Stimulated activated CD8-positive, alpha-beta memory T cell treated with anti-CD3 and anti-CD28 coated beads, Interleukin-4, amount 100 ng/mL, for 1 hour (primary cell): ENCODE measurements at places on chromosomes 1 and 21.

- DNase-seq: no peak
Measured at GRCh38 chr21:44736291-44737004, 25.1 kb upstream of the TSPEAR start.

GRCh38 chr1:63802109-63802508, 28.3 kb downstream of the ROR1 start:
- DNase-seq: no peak

GRCh38 chr1:228108055-228108690, 926 bp downstream of the MRPL55 start:
- DNase-seq: no peak

- DNase-seq: no peak
Measured at GRCh38 chr1:183155939-183156338, 30.1 kb upstream of the LAMC2 start.

GRCh38 chr21:45071078-45071873, 3.1 kb upstream of the ADARB1 start:
- DNase-seq: no peak

DNA sequence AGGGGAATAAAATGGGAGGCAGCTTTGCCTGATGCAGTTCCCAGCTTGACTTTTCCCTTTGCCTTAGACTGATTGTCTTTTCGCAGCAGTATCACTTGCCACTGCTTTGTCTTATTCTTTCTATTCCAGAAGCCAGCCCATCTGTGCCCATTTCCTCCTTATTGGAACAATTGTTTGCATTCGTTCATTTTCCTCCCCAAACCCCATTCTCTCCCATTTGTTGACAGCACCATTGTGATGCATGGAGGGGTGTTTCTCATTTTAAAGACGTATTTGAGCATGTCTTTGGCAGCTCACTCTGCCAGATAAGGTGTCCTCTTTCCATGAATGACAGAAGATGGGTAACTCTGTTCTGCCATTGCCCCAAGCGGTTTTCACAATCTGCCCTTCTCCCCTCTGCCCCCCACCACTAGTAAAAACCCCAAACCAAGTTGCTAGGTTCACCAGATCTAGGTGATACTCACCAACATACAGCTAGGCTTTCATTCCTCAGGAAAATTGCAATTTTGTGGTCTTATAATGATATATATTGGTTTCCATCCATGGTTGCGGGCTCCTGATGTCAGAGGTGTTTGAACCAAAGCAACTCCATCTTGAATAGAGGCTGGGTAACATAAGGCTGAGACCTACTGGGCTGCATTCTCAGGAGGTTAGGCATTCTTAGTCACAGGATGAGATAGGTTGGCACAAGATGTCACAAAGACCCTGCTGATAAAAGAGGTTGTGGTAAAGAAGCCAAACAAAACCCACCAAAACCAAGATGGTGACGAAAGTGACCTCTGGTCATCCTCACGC, 30.8 kb downstream of the SERBP1 start:
- DNase-seq: no peak

- DNase-seq: no peak
Measured at GRCh38 chr1:3716351-3716750, 35.9 kb upstream of the CCDC27 start.

DNA sequence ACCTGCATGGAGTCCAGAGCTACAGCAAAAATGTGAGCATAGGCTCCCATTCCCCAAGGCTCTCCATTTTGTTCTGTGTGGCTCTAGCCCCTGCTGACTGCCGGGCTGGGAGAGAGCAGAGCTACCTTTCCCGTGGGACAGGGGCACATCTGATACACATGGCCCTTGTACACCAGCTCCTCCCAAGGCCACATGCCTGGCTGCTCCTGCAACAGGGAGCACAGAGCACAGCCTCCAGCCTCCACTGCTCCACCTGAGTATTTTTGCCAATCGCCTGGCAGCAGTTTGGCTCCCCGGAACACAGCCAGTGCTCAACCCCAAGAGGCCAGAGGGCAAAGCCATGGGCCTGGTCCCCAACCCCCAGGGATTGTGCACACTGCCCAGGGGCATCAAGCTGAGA, 146.5 kb downstream of the CHD1L start:
- no peak for DNase-seq

GRCh38 chr1:245074232-245074747, 80.5 kb upstream of the KIF26B start:
- no peak for DNase-seq

DNA sequence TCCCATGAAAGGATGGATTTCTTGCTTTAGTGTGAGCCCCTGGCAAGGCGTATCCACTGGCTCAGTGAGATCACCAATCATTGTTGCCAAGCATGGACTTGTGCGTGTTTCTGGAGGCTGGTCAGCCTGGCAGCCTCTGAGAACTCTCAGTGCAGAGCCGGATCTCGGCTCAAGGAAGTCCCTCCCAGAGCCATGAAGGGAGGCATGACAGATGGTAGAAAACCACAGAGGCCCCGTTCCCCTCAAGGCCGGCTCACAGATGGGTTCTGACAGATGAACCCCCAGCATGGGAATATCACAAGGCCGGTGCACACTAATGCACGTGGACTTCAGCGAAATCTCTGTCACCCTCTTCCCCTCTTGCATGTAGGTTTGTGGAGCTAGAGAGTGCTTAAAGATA, 290.5 kb downstream of the AJAP1 start:
- DNase-seq: no peak

DNA sequence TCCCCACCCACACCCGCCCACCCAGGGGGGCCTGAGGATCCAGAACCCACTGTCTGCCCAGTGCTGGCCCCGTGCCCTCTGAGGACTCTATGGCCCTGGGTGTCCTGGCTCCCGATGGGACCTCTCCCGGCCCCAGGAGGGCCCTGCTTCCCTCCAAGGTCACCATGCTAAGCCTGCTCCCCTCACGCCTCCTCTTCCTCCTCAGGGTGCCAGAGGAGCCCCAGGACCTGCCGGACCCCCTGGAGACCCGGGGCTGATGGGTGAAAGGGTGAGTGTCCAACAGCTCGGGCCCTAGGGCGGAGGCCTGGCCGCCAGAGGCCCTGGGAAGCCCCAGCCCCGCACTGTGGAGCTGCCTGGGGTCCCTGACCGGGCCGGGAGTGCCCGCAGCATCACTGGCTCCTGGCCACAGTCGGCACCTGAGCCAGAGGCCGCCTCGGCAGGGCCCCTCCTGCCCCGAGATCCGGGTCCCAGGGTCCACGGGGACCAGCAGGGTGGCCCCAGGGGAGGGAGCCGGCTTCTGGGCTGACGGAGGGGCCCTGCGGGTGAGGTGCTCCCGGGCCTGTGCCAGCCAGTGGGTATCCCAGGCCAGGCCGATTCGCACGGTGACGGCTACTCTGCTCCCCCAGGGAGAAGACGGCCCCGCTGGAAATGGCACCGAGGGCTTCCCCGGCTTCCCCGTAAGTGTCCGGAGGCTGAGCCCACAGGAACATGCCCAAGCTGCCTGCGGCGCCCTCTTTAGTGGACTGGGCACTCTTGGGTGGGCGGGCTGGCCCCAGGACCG, 16.1 kb downstream of the COL6A1 start:
- no peak for DNase-seq

GRCh38 chr1:85568660-85569059, 11.9 kb upstream of the CCN1 start:
- no peak for DNase-seq

- no peak for DNase-seq
Measured at GRCh38 chr21:38136201-38136600, 120.6 kb upstream of the KCNJ15 start.

GRCh38 chr1:151579436-151580225, 32.2 kb upstream of the SNX27 start:
- no peak for DNase-seq

- DNase-seq: no peak
Measured at GRCh38 chr1:231807541-231807940, 181.0 kb downstream of the DISC1 start.

- no peak for DNase-seq
Measured at GRCh38 chr1:45796381-45796780, 7.0 kb upstream of the MAST2 start.

- DNase-seq: no peak
Measured at GRCh38 chr1:207302618-207303393, 18.7 kb upstream of the CD55 start.

GRCh38 chr21:45290948-45291612, 3.4 kb upstream of the POFUT2 start:
- DNase-seq: no peak

DNA sequence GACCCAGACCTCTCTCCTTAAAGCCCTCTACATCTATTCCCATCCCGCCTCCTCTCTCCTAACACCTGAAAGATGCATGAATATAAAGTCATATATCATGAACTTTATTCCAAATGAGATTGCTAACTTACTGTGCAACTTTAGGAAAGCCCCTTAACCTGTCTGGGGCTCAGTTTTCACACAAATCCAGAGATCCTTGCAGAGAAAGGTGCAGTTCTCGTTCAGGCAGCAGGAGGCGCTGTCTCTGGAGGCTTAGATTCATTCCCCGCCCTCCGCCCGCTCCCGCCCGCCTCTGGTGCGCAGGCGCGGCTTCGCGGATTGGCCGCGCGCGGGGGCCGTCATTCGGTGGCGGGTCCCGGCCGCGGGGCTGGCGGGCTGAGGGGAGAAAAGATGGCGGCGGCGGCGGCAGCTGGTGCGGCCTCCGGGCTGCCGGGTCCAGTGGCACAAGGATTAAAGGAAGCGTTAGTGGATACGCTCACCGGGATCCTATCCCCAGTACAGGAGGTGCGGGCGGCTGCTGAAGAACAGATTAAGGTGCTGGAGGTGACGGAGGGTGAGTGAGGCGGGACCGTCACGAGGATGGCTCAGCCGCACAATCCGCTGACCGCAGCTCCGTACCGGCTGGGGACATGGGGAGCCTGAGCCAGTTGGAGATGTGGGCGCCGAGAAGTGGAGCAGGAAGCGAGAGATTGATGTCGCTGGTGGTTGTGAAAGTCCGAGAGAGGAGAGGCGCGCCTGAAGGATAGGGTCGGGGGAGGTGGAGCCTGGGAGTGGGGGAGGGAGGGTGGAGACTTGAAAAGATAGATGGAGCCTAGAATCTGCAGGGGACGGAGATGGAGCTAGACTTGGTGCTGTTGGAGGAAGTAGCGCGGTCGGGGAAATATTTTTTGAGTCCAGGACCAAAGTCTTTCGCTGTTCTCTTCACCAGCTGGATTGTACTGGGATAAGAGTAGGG, at the start of gene IPO9:
Gene IPO9, plus strand, starts transcription at position 338 of the 955 bp plus-strand sequence. Its CDS starts 53 bp downstream, at position 391.
- peak; percentile 88 for DNase-seq

GRCh38 chr1:204726478-204726877, 40.9 kb upstream of the LRRN2 start:
- no peak for DNase-seq

DNA sequence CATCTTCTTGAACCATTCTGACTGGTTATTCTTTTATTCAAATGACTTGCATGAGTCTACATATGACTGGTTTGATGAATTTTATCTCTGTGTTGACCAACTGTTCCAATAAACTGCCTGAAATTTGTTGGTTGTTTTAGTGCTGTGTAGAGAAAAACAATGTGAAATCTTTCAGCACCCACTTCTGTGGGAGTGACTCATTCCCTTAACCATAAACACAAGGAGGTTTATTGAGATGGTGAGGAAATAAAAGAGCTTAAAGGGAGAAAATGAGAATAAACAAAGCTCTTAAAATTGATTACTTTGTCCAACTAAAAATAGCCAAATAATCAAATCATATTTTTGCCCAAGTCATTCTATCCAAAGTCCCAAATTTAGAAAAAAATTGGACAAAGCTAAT, 341.1 kb downstream of the TGFB2 start:
- DNase-seq: no peak

GRCh38 chr1:101238031-101238628, 1.3 kb downstream of the S1PR1 start:
- DNase-seq: no peak

DNA sequence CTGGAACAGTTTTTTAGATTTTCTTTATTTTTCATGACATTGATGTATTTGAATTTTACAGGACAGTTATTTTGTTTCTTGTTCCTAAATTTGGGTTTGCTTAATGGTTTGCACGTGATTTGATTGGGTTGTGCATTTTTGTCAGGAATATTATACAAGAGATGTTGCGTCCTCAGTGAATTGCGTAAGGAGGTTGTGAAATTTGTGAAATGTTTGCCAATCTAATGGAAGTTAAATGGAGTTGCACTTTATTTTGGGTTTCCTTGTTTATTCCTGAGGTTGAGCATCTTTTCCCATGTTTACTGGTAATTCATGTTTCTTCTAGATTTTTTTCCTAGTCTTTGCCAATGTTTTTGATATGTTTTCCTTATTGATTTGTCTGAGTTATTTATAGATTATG, 19.9 kb downstream of the ZNF648 start:
- DNase-seq: no peak

DNA sequence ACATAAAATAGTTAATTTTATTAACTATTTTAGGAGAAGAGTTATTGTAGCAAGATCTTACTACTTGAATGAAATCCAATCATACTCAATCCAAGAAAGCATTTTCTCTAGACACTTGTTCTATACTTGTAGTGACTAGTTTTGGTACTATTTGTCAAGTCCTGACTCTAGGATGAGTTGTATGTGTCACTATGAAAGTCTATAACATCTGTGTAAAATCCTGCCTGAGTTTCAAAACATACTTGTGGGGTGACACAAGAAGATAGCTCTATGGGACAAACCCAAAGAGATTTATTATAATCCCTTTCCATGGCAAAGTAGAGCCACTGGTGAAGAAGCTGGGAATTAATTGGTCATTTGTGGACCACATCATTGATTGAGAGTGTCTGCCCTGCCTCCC, 1042.2 kb upstream of the ADGRL4 start:
- no peak for DNase-seq

DNA sequence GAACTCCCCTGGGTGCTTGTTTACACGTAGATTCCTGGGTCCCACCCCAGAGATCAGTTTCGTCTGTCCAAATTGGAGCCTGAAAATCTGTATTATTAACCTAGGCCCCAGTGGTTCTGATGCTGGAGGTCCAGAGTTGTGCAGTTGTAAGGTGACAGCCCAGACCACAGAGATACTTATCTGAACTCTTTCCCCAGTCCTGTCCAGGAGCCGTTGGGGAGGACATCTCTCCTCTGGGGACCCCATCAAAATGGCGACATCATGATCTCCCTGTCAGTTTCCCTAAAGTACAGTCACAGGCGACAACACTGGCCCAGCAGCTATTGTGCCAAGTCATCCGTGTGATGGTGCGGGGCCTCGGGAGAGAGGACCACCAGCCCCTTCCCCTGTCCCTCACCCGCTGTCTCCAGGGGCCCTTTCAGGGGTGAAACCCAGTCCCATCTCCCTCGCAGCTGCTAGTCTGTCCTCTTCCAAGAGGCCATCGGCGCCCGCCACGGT, 749 bp upstream of the EFHD2 start:
- no peak for DNase-seq
